ENCODE measurements at places on chromosomes 2 and 18.

- peak; percentile 84 for DNase-seq
Observed at GRCh38 chr2:85902496-85902895, 13.7 kb upstream of the ST3GAL5 start.

- DNase-seq: peak; percentile 23
Observed at GRCh38 chr2:50751311-50752031, 280.5 kb downstream of the NRXN1 start.

DNA sequence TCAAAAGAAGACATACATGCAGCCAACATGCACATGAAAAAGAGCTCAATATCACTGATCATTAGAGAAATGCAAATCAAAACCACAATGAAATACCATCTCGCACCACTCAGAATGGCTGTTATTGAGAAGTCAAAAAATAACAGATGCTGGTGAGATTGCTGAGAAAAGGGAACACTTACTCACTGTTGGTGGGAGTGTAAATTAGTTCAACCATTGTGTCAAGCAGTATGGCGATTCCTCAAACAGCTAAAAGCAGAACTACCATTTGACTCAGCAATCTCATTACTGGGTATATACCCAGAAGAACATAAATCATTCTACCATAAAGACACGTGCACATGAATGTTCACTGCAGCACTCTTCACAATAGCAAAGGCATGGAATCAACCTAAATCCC lies 95.5 kb upstream of the XIRP2 start:
- DNase-seq: no peak

DNA sequence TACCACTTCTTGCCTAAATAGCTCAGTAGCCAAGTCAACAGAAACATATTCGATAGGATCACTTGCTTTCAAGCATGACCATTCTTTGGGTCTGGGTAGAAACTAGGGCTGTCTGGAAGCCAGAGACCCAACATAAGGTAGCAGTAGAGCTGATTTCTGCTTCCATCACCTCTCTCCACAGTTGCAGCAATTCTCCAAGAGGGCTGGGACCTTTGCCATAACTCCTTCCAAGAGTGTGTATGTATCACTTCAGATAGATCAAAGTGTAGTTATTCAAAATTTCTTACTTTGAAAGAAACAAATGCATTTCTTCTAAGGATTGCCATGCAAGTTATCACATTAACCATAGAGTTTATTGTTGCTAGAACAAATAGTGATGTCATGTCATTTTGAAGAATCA lies 172.0 kb upstream of the GALNT5 start:
- DNase-seq: no peak

- no peak for DNase-seq
Observed at GRCh38 chr18:21599585-21600525, 649 bp downstream of the ESCO1 start.

GRCh38 chr2:101277111-101277510 lies 24.4 kb downstream of the CNOT11 start:
- no peak for DNase-seq

GRCh38 chr2:203673933-203674332 lies 32.5 kb upstream of the CD28 start:
- no peak for DNase-seq

- no peak for DNase-seq
Observed at GRCh38 chr2:232377841-232378734, 463 bp upstream of the ALPP start.

DNA sequence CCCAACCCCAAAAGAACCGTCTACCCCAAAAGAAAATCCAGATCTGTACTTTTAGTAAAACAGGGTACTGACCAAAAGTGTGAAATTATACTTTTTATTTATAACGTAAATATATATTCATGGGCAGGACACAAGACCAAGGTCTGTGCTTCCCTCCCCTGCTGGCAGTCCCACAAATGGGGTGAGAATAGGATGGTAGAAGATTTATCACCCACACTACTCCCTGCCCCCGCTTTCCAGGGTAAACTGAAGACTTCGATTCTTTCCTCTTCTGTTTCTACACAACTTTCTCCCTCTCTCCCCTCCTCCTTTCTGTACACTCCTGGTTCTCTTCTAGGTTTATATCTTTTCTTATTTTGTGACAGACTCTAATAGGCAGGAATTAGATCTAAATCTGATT lies 79.7 kb downstream of the MDH1 start:
- DNase-seq: no peak

GRCh38 chr2:200810998-200811332 lies 745 bp upstream of the BZW1 start:
- DNase-seq: no peak

DNA sequence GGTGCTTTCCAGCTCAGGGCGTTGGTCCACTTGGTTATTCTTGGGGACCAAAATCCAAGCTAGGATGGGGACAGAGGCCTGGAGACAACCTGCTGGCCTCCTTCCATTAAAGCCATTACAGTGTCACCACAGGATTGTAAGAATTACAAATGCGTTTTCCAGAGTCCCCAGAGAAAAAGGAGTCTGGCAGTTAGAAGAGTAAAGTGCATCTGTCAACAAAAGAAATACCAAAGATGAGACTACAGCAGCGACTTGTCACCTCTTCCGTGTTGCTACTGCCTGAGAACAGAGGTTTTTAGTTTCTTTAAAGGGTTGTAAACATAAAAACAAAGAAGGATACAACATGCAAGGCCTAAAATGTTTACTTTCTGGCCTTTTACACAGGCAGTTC lies 235.7 kb downstream of the AGAP1 start:
- DNase-seq: no peak

DNA sequence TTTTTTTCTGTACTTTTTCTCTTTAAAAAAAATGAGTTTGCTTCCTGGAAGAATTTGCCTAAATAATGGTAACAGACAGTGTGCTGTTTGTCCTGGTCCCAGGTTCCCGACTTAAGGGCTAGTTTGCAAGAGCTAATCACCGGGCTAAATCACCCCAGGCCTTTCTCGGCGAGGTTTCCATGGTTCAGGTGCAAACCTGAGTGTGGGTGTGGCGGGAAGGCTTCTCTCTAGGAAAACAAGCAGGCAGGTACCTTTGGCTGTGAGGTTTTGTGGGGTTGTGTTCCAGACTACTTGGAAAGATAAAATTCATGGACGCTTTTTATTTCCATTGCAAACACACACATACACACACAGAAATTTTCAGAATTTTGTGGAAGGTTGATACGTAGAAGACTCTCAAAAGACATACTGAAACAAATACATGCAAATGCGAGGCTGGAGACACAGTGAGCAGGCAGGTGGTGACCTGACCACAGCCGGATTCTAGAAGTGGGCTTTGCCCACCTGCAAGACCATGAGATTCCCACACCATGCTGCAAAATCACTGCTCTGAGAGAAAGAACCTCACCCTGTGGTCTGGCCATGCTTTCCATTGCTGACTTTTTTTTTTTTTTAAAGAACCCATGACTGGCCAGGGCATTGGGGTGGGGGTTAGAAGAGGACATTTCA lies 815 bp downstream of the CNDP1 start:
- DNase-seq: no peak

DNA sequence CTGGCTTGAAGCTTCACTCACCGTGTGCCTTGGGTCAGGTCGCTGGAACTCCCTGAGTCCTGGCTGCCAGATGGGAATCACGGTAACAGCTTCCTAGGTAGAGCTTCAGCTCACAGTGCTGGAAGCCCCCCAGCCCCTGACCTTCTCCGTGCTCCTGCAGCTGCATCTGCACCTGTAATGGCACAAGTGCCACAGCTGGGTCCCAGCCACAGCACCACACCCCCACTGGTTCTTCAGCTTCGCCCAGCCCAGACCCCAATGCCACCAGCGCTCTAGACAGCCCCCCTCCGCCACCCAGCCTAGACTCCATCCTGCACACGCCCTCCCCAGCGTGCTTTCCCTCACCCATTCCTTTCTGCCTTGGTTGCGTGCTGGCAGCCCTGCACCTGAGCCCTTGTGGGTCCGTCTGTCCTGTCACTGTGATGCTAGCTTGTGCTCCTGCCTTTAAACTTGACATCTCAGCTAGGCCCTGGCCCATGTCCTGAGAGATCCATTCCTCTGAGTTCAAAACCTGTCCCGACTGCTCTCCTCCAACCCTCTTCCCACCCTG lies 7.6 kb upstream of the ESPNL start:
- no peak for DNase-seq

DNA sequence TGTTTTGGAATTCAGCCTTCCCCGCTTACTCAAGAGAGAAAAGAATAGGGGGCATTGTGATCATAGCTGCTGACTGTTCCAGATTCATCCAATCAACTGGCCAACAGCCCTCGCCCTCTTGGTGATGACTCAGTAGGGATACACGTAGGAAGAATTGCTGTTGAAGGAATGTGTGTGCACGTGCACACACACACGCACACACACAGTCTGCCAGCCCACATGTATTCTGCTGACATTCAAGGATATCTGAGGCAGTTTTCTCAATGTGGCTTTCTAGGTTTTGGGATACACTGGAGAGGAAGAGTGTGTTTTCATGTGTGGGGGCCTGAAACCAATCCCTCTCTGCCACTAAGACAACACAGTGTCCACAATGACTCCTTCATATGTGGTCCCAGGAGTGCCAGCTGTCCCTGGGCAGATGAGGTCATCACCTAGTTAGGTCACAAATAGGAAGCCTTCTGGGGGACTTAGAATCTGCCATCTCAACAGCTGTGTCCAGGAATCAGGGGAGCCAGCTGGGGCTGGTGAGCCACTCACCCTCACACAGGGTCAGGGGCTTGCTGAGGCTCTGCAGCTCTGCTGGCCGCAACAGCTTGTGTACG lies 352.6 kb downstream of the SS18 start:
- DNase-seq: peak; percentile 44

- no peak for DNase-seq
Observed at GRCh38 chr2:208415255-208415654, 8.7 kb downstream of the PTH2R start.

DNA sequence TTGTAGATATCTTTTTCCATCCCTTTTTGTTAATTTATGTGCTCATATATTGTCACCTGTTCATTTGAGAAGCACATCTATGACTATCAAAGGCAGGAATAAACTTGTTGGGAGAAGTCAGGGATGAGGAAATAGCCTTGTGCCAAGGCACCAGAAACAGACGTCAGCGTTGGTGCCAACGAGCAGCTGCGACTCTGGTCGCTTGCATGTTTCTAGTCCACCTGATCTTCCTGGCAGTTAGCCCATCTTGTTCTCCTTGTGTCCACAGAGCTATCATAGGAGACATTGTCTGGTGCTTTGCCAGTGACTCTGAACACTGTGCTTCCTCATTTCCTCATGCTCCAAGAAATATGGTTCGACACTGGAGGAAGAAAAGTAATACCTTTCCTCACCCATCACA lies 374.4 kb downstream of the PTPRM start:
- DNase-seq: no peak

GRCh38 chr2:180907731-180908130 lies 72.7 kb upstream of the UBE2E3 start:
- DNase-seq: peak; percentile 56

GRCh38 chr2:231714639-231715498 lies 6.5 kb downstream of the PTMA start:
- peak; percentile 21 for DNase-seq

DNA sequence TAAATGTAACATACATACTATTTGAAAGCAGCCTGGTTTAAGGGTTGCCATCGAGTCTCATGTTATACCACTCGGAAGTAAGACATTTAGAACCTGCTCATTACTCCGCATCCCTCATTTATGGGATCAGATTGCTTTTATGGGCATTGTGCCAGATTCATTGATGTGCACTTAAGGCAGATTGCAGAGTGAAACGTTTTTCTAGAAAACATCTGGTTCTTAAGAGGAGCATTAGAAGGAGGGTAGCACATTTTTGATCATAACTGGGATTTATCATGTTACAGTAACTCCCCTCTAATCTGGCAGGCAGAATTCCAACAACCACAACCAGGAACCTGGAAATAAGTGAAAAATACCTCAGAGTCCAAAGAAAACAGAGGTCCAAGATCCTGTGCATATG lies 74.2 kb upstream of the GALNT3 start:
- no peak for DNase-seq

DNA sequence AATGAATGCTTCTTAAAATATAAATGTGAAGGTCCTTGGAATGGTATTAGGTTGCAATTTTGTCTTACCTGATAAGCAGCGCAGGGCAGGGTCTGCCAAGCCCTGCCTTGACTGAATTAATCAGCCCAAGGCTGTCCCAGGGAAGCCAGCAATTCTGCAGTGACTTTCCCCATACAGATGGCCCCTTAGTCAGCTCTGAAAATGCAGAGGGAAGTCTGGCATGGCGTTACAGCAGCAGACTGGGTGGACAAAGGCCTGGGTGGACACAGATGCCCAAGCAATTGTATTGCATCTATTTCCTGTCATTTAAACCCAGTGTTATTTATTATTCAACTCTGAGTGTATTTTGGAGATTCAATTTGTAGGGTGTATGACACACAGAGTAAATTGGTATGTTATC lies 56.6 kb upstream of the NOL4 start:
- DNase-seq: no peak

GRCh38 chr2:134104754-134105153 lies 149.1 kb upstream of the MGAT5 start:
- no peak for DNase-seq

GRCh38 chr2:8475349-8476031 lies 206.4 kb upstream of the ID2 start:
- DNase-seq: no peak

DNA sequence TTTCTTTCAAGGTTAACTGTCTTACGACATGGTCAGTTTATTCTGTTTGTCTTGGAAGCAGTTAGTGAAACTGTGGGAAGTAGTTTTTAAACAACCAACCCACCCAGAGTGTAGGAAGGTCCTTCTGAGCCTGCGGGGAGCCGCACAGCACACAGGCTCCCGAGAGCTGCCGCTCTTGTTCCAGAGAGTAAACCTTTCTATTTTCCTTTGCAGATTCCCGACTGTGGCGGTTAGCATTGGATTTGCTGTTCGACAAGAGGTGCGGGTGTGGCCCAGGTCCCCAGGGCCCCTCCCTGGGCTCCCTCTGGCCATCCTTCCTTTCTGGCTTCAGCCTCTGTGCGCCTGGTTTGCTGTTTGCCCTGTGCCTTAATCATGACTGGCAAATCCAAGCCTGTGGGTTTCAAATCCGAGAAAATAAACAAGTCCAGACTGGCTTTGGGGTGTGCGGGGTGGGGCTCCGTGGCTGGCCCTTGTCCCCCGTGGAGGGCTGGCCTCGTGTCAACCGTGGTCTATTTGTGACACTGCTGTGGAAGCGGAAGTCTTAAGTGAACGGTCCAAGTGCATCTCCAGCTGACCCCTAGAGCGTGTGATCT lies 30.7 kb downstream of the IMPA2 start:
- peak; percentile 70 for DNase-seq

GRCh38 chr18:46732801-46733200 lies 24.1 kb downstream of the ST8SIA5 start:
- no peak for DNase-seq

- DNase-seq: no peak
Observed at GRCh38 chr2:136235546-136235945, 117.6 kb upstream of the CXCR4 start.

DNA sequence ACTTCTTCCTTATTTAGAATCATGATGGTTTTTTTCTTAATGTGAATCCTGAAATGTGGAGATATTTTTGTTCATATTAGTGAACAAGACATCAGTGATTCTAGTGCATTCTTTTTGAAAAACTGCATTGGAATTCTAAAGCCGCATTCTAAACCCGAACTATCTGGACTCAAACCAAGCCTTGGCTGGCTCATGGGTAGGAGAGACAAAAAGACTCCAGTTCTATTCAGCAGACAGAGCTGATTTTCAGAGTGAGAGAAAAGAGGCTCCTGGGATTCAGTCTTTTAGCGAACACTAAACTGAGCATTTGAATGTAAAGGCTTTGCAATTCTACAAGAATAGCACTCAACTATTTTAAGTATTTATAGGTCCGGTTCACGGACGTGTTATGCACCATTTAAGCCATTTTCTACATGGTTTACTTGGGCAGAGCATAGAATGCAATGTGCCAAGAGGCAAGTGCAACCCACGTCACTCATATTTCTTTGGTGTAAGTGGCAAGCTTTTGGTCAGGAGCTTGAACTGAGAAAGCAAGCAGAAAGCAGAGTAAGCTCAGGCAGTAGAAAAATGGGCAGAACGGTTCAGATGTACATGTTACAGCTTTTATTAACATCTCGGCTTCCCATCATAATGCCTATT lies 227.3 kb upstream of the RAB12 start:
- no peak for DNase-seq

Data from kidney glomerular epithelial cell (primary cell).